Occipital lobe (tissue), 3 donors: ENCODE measurements at places on chromosomes 7 and 10. TPM values are rescaled to one million over a fixed set of nuclear protein-coding genes. Genes with fewer than 3 reads are reported as not detected.

Gene SYNPO2L
- total RNA-seq: not detected

Gene FOXK1
- 19.8 TPM for total RNA-seq

Gene ZNF789
- 25.3 TPM for total RNA-seq

- DNase-seq: no peak
Measured at GRCh38 chr7:107446988-107447387, 22.9 kb upstream of the GPR22 start.

DNA sequence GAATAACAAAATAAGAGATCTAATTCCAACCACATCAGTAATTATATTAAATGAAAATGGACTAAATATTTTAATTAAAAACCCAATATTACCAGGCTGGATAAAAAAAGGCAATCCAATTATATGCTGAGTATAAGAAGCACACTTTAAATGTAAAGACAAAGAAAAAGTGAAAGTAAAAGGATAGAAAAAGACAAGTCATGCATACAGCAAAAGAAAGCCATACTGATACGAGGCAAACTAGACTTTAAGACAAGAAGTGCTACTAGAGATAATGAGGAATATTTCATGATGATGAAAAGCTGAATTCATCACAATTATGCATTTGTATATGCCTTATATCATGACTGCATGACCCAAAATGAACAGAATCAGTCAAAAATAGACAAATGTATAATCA, 628.6 kb downstream of the PHTF2 start:
- DNase-seq: no peak

DNA sequence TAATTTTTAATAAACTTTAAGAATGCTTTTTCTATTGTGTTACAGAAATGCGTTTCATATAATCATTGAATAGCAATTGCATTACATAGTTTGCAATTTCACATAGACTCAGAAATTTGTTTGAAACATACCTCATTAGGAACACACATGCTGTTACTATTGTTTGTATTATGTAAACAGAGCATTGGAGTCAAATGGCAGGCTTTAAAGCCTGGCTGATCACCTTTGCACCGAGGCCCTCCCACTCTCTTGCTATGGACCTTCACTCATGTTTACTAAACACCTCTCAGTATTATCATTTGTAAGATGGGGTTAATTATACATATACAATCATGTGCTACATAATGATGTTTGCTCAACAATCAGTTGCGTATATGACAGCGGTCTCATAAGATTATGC, 203.6 kb upstream of the NPSR1 start:
- DNase-seq: no peak

GRCh38 chr7:29989257-29989995, at the start of gene SCRN1:
Gene SCRN1 (minus strand): TSS chr7:29989801. CDS start chr7:29969067, 20,734 bp downstream.
- DNase-seq: peak; percentile 33

DNA sequence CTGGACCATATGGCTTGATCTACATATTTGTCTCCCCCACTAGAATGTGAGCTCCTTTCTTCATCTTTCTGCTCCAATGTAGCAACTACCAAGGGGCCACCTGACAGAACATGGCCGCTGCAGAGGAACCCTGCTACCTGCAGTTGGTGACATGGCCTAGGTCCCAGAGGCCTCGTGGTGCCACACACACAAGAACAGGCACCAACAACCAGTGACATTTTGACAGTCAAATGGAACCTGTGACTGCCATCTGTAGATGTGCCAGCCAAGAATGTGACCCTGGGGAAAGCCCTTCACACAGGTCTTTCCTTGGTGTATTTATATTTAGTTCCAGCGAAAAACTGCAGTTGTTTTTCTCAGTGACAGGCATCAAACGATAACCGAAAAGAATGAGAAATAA, 67.9 kb upstream of the ANKRD1 start:
- DNase-seq: no peak

DNA sequence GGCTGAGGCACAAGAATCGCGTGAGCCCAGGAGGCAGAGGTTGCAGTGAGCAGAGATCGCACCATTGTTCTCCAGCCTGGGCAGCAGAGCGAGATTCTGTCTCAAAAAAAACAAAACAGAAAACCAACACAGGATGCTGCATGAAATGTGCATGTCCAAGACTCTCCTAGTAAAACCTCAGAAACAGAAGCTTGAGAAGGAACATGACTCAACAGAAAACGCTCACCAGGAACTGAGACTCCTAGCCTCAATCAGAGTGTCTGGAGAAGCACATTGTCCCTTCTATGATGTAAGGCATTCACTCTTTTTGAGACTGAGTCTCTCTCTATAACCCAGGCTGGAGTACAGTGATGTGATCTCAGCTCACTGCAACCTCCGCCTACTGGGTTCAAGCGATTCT, 168.3 kb downstream of the MYOF start:
- no peak for DNase-seq

- no peak for DNase-seq
Measured at GRCh38 chr7:38224392-38224791, 46.3 kb downstream of the STARD3NL start.
